H1 (cell line): ENCODE measurements at places on chromosomes 7 and 10.

DNA sequence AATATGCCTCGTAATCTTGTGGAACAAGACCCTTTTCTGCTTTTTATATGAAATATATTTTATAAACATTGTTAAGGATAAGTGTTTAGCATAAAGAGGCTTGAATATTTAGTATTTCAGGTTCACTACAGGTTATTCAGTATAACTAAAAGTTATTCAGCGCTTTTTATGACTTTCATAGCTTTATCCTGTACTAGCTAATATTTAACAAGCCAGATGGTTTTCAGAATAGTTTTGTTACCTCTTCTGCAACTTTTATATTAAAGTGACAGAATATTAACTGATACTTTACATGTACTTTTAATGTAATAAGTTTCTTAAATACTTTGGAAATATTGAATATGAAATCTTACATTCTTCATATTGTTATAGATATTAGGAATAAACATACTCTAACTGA lies 75.4 kb downstream of the CYP51A1 start:
- no peak for DNase-seq

GRCh38 chr7:82323806-82324205 lies 119.8 kb downstream of the CACNA2D1 start:
- no peak for DNase-seq

DNA sequence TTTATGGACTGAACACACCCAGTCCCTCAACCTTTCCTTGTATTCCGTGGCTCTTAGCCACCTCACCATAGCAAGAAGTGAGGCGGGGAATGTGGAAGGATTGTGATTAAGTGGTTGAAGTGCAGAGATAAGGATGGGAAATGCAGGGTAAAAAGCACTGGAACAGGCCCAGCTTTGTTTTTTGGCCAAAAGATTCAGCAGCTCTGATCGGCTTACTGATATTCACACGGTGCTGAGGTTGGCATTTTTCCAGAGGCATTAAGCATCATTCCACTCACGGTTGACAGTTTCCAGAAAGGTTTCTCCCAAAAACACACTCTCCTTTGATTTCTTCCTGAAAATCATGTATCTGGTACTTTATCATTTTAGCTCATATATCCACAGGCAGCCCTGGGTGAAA lies 544.2 kb downstream of the CNTNAP2 start:
- no peak for DNase-seq

DNA sequence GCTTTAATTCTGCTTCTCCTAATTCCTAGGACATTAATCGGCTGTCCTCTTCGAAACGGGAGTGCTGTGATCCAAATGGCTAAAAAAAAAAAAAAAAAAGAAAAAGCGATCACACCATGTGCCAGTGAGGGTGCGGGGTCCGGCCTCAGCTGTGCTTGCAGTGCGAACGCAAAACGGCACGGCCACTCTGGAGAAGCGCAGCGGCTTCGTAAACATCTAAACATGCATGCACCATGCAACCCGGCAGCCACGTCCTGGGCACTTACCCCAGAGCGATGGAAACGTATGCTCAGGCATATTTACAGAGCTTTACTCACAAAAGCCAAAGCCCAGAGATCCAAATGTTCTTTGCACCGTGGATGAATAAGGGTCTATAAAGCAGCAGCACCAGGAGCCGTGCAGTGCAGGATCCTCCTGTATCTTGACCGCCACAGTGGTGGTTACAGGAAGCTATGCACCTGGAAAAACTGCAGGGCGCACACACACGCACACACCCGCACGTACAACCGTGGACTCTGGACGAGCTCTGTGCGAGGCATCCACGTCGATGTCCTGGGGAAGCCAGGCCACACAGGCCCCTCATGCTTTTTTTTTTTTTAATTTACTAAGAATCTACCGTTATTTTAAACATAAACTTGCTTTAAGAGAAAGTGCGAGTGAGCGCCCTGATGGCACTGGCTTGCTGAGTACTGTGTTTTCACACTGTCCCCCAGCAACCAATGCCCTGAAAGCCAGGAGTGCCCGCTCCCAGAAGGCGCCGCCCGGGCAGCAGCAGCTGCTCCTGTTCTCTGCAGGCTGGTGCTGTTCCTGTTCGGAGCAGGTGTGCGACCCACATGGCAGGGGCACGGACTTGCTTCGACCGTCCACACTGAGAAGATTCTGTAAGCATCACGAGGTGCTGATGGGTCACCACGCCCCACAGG lies 25.0 kb downstream of the GPER1 start:
- DNase-seq = no peak

GRCh38 chr10:17425584-17426262 lies 28.7 kb downstream of the ST8SIA6 start:
- DNase-seq = no peak

DNA sequence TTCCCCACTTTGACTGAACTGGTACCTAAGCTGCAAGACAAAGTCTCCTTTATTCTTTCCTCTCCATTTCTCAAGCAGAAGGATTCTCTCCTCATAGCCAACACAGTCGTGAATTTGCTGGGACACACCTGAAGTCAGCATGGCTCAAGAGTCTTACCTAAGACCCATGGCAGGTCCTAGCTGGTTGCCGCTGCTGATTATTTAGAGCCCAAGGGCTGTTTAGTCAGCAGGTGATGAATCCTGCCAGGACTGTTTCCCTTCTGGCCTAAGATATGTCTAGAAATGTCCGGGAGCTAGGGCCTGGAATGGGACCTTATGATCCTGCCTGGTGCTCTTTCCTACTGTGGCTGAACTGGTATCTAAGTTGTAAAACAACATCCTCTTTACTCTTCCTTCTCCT lies 82.8 kb downstream of the AHCYL2 start:
- DNase-seq = no peak

- no peak for DNase-seq
Measured at GRCh38 chr7:21476429-21476828, 48.5 kb downstream of the SP4 start.

DNA sequence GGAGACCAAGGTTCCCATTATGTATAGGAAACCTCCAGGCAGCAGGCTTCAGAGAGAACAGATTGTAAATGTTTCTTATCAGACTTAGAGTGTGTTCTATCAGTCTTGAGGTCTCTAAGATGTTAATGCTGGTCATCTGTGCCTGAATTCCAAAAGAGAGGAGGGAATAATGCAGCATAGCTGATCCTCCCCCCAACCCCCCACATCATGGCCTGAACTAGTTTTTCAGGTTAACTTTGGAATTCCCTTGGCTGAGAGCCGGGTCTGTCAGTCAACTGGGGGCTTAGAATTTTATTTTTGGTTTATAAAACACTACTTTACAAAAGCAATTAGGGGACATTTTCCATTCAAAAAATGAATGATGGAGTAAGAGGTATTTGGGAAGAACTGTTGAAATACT lies 184.3 kb downstream of the NEBL start:
- DNase-seq = no peak

- no peak for DNase-seq
Measured at GRCh38 chr10:49089557-49090188, 25.6 kb downstream of the VSTM4 start.

DNA sequence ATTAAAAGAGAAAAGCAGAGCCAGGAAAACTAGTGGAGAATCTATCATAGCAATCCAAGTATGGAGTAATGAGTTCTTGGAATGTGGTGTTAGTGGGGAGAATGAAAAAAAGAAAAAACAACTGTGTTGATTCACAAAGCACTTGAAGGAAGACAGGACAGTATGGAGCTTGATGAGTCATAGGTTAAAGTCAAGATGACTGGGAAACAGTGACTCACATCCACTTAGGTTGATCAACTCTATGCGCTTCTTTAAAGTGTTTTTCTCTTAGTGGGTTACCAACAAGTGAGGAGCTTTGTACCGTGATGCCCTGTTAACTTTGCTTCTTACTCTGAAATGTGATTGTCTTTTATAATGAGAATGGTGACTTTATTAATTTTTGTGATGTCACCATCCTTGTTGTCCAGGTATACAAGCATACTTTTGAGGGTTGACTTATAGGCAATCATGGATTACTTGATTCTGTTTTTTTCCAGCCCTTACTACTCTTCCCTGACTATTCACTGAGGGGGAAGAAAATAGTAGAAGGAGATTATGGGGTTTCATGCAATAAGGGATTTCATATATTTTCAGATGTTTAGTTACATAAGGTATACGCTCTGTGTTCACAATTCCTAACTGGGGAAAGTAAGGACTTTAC lies 32.1 kb upstream of the MDFIC start:
- no peak for DNase-seq

GRCh38 chr10:94315975-94316464 lies 46.7 kb downstream of the NOC3L start:
- DNase-seq = no peak

- no peak for DNase-seq
Measured at GRCh38 chr10:49662169-49662830, 17.2 kb upstream of the C10orf53 start.

GRCh38 chr7:10474048-10474447 lies 499.6 kb upstream of the PHF14 start:
- DNase-seq = no peak

GRCh38 chr10:125054669-125055268 lies 105.6 kb downstream of the CTBP2 start:
- no peak for DNase-seq

DNA sequence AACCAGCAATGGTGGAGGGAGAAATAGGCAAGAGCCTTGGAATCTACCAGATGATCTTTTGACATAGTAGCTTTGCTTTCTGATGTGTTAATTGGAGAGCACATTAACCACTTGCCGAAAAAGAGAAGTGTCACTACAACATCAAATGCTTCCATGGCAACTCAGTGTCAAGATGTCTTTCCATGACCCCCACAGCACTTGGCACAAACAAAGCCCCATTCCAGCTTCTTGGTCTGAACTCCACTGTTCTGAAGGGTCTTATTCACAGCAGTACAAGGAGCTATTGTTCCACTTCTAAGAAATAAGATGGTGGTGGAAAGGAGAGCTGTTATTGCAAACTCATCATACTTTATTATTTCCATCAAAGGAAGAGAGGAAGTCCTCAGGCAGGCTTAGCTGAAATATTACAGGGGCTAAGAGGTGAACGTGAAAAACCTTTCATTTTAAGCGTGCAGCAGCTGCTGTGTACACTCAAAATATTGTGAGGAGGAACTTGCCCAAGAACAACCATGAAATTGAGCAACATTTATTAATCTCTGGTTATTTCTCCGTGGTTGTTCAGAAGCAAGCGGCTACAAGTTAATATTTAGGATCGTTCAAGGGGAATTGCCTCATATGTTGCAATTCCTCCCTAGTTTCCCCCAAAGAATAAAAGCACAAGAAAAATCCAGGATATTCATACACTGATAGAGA lies 354.8 kb upstream of the CELF2 start:
- DNase-seq = no peak

DNA sequence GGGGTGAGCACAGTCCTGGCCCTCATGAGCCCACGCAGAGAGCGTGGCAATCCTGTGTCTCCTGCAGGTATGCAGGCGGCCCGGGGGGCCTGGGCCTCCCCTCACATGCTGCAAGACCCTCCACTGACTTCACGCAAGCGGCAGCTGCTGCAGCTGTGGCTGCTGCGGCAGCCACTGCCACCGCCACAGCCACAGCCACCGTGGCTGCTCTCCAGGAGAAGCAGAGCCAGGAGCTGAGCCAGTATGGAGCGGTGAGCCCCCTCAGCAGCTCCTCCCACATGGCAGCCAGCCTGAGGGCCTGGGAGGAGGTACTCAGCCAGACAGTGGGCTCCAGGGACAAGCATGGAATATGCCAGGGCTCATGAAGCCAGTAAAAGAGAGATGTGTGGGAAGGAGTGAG lies 8.7 kb downstream of the ZMIZ2 start:
- DNase-seq = no peak

DNA sequence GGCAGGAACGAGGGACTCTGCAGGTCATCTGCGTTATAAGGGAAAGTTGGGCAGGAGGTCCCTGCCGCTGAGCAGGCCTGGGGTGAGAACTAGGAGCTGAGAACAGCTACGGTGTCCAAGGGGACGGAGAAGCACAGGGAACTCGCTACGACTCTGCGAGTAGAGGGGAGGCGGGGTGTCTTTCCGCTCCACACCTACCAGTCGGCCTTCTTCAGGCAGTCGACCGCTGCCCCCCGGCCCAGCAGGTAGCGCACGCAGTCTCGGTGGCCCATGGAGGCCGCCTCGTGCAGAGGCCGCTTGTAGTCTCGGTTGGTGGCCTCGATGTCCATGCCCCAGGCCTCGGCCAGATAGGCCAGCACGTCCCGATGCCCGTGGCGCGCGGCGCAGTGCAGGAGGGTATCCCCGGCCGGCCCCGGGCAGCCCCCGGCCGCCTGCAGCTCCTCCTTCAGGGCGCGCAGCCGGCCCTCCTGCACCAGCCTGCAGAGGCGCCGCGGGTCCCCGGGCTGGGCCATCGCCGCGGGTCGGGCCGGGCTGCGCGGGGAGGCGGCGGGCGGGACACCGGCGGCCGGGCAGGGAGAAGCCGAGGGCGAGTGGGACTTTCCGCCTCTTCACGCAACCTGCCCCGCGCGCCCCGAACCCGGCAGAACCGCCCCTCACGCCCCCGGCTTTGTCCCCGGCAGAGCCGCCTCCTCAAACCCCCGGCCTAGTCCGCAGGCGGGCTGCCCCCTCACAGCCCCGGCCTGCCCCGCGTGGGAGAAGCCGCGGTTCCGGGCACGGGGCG lies 660 bp downstream of the ANKRD16 start:
- no peak for DNase-seq

DNA sequence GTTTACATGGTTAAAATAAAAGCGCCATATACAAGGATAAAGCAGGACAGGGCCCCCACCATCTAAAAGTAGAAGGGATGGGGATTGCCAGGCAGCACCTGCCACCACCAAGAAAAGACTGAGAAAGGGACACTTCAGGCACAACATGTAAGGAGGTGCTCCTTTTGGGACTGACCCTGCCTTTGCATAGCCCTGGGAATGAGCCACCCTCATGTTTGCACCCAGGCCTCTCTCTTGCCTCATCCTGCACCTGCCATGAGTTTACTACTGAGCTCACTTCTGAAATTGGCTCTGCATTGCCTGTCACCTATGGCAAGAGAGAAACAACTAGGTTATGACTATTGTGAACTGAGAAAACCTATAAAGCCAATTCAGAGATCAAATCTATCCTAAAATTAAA lies 489.7 kb downstream of the KCNMA1 start:
- no peak for DNase-seq

DNA sequence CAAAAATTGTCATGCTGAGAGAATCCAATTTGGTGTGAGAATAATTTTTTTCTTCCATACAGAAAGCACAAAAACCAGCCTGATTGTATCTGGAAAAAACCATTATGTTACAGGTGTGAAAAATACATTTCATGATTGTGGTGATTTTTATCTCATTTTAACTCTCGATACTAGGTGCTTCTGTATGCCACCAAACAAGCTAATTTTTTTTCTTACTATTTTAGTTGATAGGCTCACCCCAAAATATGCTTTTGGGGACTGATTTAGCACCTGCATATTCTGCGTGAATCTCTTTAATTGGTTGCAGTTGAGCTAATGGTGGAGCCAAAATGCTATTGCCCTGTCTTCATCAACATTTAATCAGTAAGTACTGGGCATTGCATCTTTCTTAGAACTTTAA lies 1.9 kb downstream of the DMTF1 start:
- DNase-seq = no peak

GRCh38 chr10:18554479-18554878 lies 96.9 kb downstream of the NSUN6 start:
- DNase-seq = no peak

GRCh38 chr10:31617757-31618156 lies 298.7 kb downstream of the ZEB1 start:
- DNase-seq = no peak
